ENCODE measurements at places on chromosomes 5 and 9.

DNA sequence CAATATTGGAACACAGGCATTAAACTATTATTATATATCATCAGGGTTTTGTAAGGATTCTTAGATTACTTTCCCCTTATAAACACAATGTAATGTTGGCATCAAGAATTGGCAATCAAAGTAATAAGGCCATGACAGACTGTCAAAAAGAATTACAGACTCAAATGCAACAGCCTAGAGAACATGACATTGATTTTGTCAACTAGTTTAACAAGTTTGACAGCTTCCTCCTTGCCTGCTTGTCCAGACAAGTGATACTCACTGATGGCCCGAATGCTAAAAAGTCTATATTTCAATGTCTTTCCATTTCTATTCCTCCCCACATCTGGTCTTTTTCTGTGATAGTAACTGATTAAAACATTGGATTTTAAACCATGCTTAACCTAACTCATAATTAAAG lies 6.4 kb upstream of the ANKRD31 start:
- DNase-seq: no peak

GRCh38 chr9:89410641-89411350 lies 87.1 kb downstream of the SEMA4D start:
- DNase-seq: no peak

DNA sequence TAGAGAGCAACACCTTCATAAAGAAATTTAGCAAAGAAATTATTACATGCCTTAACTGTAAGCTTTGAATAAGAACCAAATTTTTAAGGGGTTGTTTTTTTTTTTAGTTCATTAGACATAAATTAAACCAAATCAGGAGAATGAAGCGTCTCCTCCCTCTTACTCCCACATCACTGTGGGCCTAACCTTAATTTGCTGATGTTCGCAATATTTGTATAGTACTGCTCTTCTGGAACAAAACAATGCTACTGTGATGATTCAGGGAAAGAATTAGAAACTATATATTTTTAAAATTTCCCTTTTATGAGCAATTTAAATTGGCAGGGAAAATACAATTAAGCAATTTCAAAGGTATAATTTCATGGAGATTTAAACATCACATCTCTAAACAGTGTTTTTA lies 275.0 kb upstream of the C9orf72 start:
- DNase-seq: no peak

DNA sequence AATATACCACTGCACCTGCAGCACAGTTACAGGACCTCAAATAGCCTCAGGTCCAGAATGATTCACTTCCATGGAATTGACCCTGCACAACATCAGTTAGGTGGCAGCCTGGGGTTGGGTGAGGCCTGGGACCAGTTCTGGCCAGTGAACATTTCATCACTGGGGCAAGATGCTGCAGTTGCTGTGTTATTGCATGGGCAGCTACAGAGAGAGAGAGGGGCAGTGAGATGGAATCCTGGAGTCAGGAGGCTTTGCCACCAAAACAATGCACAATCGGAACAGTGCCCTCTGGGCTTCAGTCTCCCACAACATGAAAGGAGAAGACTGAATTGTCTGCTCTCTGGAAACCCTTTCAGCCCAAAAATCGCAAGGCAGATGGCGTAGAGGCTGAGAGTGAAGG lies 51.8 kb downstream of the SH3TC2 start:
- DNase-seq: no peak

DNA sequence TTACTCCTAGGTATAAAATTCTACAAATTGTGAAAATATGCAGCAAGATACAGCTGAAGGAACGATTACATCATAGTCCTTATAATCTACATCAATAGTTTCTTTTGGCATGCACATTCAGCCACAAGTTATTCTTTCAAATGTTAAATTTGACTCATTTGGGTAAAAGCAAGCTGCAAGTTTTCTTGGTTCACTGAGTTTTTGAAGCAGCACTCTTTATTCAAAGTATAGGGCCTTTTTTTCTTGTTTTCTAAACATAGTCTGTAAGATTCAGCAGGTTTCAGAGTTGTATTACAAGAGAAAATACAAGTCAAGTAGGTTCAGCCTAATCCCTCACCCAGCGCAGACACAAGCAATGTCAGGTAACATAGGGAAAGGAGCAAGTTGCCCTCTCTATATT lies 981.5 kb downstream of the PTPRD start:
- DNase-seq: no peak

GRCh38 chr9:115157245-115157674 lies 39.3 kb upstream of the TNC start:
- no peak for DNase-seq

DNA sequence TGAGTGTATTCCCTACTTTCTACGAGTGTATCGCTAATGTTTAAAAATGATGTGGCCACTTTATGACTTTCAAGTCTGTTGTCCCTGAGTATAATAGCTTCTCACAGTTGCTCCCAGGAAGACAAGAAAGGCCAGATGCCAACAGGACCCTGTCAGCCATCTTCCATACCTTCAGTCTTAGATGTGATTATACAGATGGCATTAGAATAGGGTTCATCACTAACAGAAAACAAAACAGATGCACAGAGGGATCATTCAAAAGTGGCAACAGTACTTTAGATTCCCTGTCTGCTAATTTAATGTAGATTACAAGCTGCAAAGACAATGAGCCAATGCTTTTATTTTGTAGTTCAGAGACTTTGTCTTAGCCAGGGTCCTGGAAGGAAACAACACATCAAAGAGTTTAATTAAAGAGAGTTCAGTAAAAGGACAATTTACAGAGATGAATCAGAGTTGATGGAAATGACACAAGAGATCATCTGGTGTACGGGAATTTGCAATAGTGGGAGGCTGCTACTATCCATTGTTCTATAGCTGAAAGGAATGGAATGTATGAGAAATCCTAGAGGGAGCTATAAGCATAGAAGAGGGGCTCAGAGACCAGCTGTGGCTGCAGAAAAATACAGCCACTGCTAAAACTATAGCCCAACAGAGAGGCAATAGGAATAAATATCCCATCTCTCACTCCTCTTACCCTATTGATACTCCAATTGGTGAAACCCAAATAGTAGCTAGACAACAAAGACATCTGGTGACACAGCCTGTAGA lies 393.7 kb upstream of the SMC2 start:
- DNase-seq: no peak

DNA sequence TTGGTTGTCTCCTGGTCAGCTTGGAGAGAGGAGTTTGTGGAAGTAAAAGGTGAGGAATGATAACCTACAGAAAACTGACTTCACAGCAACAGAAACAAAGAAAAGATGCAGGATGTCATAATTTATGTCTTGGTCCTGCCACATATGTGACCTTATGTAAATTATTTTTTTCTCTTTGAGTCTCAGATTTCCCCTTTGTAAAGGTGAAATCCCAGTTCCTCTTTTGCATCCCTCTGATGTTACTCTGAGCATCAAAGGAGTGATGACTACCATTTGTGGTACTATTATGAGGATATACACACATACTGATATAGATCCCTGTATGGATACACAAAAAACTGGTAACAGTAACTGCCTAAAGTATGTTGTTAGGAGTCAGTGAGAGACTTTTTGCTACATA lies 1.4 kb upstream of the THG1L start:
- DNase-seq: no peak

GRCh38 chr9:2087500-2088313 lies 72.6 kb downstream of the SMARCA2 start:
- DNase-seq: no peak

DNA sequence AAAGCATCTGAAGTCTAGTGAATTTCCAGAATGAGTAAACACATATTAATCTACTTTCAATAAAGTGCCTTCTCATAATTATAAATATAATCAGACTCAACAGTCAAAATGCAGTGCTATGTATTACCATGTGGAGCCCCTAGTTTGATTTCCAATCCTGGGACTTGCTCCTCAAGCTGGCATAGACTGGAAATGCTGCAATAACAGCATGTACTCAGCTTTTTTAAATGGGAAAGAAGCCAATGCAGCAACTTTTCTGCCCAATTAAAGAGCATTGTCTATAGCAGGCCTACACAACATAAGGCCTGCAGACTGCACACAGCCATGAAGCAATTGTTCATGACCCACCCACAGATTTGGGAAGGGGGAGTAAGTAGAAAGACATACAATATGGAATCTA lies 103.2 kb downstream of the NR2F1-AS1 start:
- no peak for DNase-seq

GRCh38 chr5:71738662-71739361 lies 19.7 kb downstream of the CARTPT start:
- no peak for DNase-seq

DNA sequence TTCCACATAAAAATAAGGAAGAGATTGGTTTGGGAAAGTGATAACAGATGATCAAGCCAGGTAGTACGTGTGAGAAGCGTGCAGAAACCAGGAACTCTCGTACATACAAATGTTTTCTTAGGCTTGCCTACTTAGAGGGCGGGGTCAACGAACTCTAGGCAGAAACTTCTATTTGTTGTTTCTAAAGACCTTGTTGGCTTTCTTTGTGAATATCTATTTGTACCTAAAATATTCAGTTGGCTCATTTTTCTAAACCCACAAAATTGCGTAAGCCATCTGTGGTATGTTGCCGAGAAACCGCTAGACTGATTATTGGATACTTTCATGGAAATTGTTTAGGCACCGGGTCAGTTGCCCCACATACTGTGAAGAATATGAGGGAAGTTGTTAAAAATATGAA lies 458.5 kb downstream of the MAT2B start:
- no peak for DNase-seq

- no peak for DNase-seq
Measured at GRCh38 chr5:181217803-181218062, 5.3 kb upstream of the TRIM41 start.

DNA sequence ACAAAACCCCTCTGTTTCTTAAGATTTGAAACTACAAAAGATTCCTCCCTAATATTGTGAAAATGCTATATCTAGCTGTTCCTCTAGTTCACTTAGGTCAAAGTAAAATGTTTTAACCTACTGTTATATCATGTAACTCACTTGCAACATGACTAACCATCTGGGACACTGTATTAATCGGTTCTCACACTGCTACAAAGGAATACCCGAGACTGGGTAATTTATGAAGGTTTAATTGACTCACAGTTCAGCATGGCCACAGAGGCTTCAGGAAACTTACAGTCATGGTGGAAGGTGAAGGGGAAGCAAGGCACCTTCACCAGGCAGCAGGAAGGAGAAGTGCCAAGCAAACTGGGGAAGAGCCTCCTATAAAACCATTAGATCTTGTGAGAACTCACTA lies 34.7 kb downstream of the DIMT1 start:
- DNase-seq: no peak

- no peak for DNase-seq
Measured at GRCh38 chr9:18208166-18209059, 265.5 kb upstream of the ADAMTSL1 start.

DNA sequence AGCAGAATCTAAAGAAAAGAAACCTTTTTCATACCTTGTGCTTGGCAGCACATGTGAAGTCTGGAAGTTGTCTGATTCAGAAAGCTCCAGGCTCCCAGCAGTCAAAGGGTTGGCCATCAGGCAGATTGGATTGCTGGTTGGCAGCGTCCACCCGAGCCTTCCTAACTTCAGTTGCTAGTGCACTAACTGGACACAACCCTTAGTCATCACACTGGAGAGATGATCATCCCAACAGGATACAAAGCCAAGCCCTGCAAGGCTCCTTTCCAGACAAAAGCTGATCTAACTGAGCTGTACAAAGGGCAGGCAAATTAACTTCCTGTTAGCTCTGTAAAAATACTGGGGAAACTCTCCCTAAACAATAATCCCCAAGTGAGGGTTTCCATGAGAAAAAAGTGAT lies 185.6 kb downstream of the SNX18 start:
- no peak for DNase-seq

DNA sequence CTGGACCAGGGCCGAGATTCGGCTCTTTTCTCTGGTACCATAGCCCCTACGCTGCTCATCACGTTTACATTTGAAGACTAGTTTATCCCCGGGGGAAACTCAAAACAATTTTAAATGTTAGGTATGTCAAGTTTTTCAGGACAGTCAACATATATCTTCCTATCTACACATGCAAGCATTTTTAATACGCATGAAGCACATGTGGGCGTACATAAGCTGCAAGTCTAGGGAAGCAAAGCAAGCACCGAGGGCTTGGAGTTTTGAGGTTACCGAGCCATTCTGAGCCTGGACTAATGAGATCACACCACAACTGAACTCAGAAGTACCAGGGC lies 154.4 kb downstream of the AUH start:
- DNase-seq: no peak

DNA sequence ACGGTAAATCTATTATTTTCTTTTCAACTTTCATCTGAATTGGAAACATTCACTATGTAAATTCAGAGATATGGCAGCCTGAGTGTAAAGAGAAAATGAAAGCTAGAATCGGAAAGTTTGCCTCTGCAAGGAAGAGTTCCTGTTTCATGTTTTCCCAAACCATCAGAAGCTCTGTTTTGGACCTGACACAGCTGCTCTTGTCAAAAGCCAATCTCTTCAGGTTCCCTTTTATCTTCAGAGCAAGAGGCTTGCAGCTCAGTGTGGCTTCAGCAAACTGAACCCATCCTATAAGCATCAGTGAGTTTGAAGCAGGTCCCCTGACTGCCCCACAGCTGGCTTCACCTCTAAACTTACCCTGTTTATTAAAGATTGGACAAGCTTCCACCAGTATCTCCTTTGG lies 1099.7 kb downstream of the DTWD2 start:
- DNase-seq: no peak

GRCh38 chr5:33629999-33630398 lies 189.2 kb downstream of the TARS1 start:
- no peak for DNase-seq

DNA sequence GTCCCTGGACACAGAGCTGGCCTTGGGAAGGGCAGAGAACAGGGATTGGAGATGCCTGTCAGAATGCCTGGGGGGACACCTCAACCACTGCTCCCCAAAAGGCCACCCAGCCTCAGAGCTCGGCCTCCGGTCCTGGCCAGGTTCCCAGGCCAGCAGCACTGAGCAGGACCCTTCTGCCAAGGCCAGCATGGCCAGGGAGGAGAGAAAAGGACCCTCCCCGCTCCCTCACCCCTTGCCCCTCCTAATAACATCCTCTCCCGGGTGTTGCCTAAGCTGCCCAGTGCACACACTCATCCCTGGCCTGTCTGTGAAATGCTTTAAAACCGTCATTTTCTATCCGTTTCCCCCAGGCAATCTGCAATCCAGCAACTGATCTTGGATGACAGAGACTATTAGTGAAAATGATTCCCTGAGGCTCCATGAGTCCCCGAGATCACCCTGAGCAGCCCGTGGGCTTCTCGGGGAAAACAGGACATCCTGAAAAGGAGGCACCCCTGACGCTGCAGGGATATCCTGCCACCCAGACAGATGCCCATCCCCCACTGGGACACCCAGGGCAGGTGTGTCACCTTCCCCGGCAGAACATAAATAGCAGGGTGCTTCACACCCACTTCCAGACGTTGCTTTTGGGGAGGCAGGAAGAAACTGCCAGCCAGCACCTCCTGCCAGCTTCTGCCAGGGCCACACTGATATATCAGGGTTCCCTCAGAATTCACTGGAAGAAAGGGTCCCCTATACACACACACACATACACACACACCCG lies 75.3 kb downstream of the ADAMTS2 start:
- no peak for DNase-seq

GRCh38 chr9:89720696-89721175 lies 115.9 kb downstream of the GADD45G start:
- DNase-seq: no peak

GRCh38 chr5:44364097-44364496 lies 25.1 kb downstream of the FGF10 start:
- DNase-seq: no peak

GRCh38 chr9:131704988-131705387 lies 34.9 kb downstream of the RAPGEF1 start:
- no peak for DNase-seq
